ENCODE measurements at places on chromosomes 2 and 18.

- no peak for DNase-seq
These were observed 37.4 kb upstream of the RAPGEF4 start for GRCh38 chr2:172698041-172698863.

GRCh38 chr18:25646971-25647370 is 295.0 kb upstream of the ZNF521 start:
- no peak for DNase-seq

- no peak for DNase-seq
These were observed 105.3 kb downstream of the SMIM21 start for GRCh38 chr18:75322206-75322605.

- no peak for DNase-seq
These were observed 230.9 kb downstream of the RBM43 start for GRCh38 chr2:151030663-151031230.

- DNase-seq: no peak
These were observed 233.7 kb upstream of the CXCR4 start for GRCh38 chr2:136351684-136352083.

GRCh38 chr2:207375207-207375875 is 154.4 kb upstream of the CREB1 start:
- no peak for DNase-seq

DNA sequence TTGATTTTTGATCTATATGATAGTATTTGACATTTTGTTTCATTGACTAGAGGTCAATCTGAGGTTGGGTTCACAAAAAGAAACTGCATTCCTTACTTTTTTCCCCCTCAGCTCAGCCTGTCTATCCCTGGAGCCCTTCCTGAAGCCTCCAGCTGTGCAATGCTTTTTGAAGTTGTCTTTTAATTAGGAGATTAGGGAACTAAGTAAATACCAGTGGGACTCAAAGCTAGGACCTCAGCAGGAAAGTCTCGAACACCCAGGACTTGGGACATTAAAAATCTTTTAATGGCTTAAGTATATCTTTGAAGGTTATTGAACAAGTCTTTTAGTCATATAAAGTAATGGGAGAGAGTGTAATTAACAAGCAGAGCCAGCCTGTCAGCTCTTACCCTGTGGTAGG is 220.2 kb downstream of the PDE11A start:
- no peak for DNase-seq

DNA sequence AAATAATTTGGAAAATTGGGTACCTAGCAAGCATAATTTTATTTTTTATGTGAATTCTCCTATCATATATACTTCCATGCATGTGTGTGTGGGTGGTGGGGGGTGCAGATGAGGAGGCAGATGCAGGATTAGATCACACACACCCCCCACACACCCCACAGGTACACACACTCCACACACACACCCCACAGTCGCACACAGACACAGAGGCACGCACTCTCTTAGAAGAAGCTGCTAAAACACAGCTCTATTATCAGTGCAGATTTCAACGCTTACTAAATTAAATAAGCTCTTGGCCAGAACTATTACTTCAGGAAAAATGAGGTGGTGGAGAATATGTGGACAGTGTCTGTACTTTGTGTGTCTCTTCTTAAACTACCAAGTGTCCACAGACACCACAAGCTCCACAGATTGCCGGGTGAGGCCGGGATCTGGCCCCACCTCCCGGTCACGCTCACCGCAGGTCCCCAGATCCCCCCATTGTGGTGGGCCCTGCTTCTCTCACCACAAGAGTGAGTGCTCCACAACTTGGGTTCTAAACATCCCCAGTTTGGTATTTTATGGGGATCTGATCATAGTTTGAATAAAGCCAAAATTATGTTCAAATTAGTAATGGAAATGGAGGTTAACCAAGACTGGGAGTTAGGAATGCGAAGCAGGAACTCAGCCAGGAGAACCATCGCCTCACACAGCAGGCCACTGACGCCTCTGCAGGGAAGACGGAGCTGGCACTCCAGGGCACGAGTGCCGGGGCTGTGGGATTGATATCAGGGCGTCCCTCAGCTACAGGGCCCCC is 102.1 kb downstream of the PXDN start:
- DNase-seq: no peak

- no peak for DNase-seq
These were observed 241.3 kb downstream of the PAX3 start for GRCh38 chr2:222057347-222058073.

GRCh38 chr18:13194239-13194638 is 24.3 kb upstream of the LDLRAD4 start:
- no peak for DNase-seq

- peak; percentile 57 for DNase-seq
These were observed 12.4 kb downstream of the KLHL14 start for GRCh38 chr18:32760391-32760790.

All from activated B cell treated with CpG ODN at 0.5 μM for 24 hours (primary cell).